ENCODE measurements at places on chromosomes 7 and 10. TPM values are rescaled to one million over a fixed set of nuclear protein-coding genes. Genes with fewer than 3 reads are reported as not detected.

The ASZ1 gene
- total RNA-seq: not detected

The IDI1 gene
- 20.3 TPM for total RNA-seq

The CYP2C19 gene
- 6.4 TPM for total RNA-seq

The FXYD4 gene
- not detected for total RNA-seq

- DNase-seq: no peak
Observed at GRCh38 chr7:115368998-115369397, 447.1 kb downstream of the MDFIC start.

- DNase-seq: no peak
Observed at GRCh38 chr7:113875224-113875623, 43.6 kb downstream of the PPP1R3A start.

DNA sequence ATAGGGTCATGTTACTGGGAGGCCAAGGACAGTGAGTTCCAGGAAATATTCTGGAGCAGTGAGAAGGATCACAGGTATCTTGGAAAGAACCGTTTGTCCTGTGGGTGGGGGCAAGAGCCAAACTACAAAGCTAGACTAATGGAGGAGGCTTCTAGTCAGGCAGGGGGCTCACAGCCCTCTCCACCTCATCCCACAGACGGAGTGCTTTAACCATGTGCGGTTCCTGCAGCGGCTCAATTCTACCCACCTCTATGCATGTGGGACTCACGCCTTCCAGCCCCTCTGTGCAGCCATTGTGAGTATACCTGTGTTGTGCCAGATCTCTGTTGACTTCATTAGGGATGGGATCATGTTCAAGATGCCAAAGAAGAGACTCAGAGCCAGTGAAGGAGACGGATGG, 8.1 kb downstream of the SEMA4G start:
- DNase-seq: peak; percentile 24

GRCh38 chr10:36344240-36345174, 702.4 kb upstream of the FZD8 start:
- DNase-seq: no peak

DNA sequence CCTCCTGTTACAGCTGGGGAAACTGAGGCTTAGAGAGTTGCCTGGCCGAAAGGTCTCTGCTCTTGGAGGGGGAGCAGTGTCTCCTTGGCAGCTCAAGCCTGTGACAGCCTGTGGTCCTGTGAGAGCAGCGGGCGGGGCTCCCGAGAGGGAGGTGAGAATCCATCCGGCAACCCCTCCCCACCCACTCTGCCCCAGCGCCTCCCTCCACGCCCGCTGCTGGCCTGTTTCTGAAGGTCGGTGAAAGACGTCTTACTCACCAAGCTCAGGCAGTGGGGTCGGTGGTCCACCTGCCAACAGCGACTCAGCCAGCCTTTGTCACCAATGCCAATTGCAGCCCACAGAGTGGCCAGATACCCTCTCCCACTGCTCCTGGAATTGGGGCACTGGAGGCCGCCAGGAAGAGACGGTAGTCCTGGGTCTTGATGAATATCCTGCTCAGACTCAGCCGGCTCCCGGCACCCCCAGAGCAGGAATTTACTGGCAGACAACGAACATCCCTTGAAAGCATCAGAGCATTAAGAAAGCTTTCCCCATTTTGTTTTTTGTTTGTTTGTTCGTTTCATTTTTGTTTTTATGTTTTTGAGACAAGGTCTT, 7.4 kb upstream of the TTYH3 start:
- no peak for DNase-seq

DNA sequence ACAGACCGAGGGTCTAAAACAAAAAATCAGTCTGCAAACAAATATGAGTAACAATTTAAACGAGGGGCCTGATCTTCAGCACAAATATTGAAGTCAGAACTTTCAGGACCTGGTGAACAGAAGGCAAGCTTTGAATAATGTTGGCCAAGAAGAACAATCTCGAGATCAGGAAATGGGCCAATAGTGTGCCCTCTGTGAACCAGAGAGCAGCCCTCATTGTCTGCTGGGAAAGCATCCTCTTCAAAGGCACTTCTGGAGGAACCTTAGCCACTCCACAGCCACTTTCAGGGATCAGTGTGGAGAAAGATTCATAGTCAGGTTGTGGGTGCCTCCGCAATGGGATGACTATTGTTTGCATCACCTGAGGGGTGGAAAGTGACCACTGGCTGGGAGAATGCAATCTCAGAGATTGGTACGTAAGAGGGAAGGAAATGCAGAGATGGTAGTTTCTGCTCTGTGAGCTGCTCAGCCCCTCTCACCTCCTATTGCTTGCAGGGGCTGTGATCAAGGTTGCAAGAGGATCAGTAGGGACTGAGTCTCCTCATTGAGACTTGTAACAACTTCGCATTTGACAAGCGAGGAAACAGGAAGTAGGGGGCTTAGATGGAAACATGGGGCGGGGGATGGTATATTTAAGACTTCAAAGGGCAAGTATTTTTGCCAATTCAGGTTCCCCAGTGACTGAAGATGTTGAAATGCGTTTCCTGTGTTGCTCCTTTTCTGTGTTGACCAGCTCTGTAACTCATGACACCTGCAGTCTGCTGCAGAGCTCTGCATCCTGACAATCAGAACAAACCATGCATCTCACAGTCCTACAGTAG, 28.4 kb upstream of the IFRD1 start:
- no peak for DNase-seq

- no peak for DNase-seq
Observed at GRCh38 chr10:12877150-12877549, 124.4 kb downstream of the CCDC3 start.

GRCh38 chr7:39199006-39199405, 221.3 kb downstream of the POU6F2 start:
- no peak for DNase-seq

DNA sequence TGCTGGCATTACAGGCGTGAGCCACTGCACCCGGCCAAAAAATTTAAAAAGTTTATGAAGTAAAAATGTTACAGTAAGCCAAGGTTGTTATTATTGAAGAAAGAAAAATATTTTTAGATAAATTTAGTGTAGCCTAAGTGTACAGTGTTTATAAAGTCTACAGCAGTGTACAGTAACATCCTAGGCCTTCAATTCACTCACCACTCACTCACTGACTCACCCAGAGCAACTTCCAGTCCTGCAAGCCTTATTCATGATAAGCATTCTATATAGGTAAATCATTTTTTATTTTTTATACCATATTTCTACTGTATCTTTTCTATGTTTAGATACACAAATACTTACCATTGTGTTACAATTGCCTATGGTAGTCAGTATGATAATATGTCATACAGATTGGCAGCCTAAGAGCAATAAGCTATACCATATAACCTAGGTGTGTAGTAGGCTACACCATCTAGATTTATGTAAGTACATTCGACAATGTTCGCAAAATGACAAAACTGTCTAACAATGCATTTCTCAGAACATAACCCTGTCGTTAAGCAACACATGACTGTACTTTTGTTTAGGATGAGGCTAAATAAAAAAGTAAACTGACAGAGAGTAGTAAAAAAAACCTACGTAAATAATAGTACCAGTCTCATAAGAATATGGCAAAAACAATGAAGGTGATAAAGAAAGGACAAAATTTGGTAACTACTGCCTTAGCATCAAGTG, 77.8 kb upstream of the FAM133B start:
- no peak for DNase-seq

- no peak for DNase-seq
Observed at GRCh38 chr10:49308881-49309280, 9.9 kb downstream of the C10orf71 start.

DNA sequence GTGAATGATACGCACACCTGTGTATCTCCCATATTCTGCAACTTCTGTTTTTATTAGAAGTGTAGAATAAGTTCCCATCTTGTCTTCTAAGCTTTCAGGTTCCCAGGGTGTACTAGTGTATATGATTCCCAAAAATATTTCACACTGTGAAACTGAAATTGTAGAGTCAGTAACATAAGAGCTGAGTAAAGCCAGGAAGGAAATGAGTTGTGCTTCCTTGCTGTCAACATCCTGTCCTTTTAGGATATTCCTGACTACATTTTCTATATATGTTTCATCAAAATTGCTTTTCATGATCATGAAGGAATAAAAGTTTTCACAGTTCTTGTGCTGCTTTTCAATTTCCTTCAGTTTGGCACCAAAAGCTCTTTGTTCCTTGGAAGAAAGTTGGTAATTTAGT, 15.2 kb downstream of the SAMD9L start:
- no peak for DNase-seq

DNA sequence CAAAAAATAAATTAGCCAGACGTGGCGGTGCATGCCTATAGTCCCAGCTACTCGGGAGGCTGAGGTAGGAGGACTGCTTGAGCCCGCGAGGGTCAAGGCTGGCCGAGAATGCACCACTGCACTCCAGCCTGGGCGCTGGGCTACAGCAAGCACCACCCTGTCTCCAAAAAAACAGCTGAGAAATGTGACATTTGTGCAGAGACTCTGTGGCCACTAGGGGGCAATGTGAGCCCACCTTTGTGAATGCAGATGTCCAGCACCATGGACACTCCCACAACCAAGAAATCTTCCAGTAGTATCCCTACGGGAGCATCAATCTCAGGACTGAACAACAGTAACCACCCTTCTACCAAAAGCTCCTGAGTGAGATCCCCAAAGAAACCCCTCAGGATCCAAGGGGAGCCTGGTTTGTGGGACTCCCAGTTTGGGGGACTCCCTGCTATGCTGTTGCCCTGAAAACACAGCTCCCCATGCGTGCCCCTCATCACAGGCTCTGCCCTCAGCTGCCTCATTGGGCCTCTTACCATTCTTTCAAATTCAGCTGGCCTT, 6.2 kb upstream of the AHCYL2 start:
- peak; percentile 83 for DNase-seq

GRCh38 chr7:121498816-121499215, 102.7 kb upstream of the FAM3C start:
- DNase-seq: no peak
